Activated CD4-positive, alpha-beta T cell treated with anti-CD3 and anti-CD28 coated beads, Interleukin-10, Interleukin-2, amounts not matched to agents 100 ng/mL and 50 ng/mL, durations not matched to agents 16 hours and 8 hours (primary cell): ENCODE measurements at places on chromosomes 2 and 18.

DNA sequence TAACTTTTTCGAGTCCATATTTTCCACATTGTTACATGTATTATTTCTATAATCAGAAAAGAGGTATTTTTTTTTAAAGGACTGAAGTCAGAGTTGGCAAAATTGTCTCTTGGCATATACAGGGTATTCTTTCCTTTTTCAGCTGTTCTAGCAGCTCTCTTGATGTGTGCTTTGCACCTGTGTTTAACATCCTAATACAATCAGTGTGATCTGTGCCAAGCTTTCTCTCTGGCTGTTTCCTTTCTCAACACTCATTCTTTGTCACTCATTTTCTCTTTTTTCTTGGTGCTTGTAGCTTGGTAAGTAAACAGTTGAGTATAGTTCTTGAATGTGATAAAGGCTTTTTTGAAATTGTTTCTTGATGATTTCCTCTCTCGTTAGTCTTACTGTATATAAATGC is 9.2 kb downstream of the RNMT start:
- DNase-seq = no peak

DNA sequence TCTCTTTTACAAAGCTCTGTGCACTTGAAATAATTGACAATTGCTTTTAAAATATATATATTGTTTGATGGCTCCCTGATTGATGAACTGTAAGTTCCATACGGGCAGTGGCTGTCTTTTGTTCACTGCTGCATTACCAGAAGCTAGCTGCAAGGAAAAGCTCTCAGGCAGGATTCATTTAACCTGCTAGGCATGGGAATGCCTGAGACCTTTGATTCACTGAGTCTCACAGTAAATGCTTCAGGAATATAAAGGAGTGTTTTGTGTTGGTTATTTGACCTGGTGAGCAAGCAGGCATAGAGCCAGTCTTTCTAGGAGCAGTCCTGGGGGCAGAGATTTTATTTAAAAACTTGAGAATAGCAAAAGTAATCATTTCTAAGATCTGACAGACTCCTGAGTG is 193.2 kb upstream of the ITGA4 start:
- DNase-seq = no peak

DNA sequence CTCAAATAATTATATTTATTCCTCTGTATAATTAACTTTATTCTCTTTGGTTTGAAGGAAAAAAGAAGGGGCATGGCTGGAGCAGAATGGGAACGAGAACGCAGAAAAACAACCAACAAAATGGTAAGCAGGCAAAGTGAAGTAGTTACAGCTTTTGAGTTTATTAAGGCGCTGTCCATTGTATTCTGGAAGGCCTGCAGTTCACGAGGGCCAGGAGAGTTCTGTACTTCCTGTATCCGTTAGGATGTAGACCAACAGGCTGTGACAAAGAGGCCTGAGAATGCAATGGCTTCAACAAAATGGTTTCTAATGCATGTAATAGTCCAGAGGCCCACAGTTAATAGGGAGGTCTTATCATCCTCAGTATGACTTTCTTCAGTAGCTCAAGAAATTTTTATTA is 32.5 kb upstream of the SP100 start:
- DNase-seq = no peak

DNA sequence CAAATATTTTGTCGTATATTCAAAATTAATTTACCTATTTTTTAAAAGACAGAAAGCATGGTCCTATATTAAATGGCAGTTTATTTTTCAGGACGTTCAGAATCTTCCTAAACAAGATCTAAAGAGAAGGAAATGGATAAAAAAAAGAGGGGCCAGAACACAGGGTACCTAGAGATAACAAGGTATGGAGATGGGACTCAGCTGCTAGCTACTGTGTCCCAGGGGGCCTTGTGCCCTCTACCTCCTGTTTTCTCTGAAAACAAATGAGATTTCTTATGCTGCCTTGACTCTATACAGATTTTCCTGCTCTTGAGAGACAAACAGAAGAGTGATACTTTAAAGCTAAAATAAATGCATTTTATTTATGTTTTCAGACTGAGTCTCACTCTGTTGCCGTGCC is 9.3 kb downstream of the PRKD3 start:
- DNase-seq = no peak

DNA sequence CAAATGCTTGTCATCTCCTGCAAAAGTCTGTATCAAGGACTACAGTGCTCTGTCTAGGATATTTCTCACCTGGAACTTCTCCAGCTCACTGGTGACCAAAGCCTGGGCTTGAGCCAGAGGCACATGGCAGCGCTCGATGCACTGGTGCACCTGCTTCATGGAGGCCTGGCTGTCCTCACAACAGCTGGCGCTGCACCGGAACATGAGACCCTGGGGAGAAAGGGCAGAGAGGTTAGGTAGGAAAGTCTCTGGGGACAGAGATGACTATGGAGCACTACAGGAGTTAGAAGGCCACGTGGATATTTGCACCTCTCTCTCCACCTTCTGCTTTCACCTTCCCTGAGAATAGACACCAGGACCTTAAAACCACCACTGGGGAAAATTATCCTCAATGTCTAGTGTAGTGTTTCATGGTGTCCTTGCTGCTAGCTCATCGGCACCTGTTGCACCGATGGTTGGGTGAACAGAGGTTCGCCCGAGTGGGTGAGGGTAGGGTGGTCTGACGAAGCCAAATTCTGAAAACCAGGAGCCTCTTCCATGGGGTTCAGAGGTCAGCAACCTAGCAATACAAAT is 1.0 kb downstream of the FAM136A start:
- no peak for DNase-seq

GRCh38 chr2:145230546-145230945 is 710.6 kb upstream of the ZEB2 start:
- DNase-seq = no peak

DNA sequence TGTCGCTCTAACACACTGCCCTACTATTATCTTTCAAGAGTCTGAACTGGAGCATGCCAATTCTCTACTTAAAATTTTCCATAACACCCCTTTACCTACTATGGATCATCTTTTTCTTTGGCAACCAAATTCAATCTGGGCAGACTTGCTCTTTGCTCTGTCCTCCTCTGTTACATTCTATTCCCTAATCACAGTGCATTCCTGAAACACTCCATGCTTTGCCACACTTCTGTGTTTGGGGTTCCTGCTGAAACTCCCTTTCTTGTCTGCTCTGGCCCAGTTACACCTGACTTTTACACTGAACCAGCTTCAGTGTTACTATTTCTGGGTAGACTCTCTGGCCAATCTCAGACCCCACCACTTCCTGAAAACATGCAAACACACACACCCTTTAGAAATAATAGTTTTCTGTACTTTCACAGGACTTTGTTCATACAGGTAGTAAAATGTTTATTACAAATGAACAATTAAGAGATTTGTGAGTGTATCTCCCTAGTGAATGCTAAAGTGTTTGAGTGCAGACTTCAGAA is 119.9 kb upstream of the DCC start:
- DNase-seq = no peak

DNA sequence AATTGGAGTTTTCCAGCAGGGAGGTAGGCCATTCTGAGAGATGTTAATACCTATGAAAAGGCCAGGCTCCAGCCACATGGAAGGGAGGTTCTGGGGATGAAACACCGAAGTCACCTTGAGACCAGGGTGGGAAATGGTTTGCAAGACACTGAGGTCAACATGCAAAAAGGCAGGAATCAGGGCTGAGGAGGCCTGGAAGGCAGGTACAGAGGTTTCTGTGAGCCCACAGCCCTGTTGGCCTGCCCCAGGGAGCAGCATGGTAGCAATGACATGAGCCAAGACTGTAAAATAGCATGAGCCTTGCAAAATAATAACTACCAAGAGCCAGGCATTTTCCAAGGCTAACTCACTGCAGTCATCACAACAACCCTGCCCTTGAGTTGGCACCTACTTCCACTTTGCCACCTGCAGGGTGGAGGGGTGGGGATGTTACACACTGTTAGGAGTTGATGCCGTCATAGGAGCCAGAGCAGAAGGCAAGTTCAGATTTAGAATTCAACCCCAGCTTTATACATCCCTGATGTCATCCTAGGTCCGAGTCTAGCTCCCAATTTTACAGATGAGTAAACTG is 61.3 kb downstream of the ZBTB7C start:
- DNase-seq = no peak

GRCh38 chr2:150594299-150594698 is 106.8 kb upstream of the RND3 start:
- DNase-seq = no peak

DNA sequence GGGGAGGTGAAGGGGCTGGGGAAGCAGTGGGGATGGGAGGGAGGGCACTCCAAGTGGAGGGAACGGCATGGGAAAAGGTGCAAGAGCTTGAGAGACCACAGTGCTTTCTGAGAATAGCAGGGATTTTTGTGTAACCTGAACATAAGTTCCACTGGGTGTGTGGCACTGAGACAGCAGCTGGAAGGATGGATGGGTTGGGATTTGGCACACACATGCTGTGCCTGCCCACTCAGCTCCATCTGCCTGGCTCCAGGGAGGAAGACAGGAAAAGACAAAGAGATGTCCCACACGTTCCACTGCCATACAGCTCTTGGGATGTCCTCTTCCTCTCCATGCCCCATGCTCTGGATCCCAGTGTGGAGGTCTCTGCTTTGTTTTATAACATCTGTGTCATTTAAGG is 114.1 kb upstream of the TEX51 start:
- no peak for DNase-seq

GRCh38 chr2:233325814-233326213 is 18.2 kb downstream of the SAG start:
- DNase-seq = no peak

DNA sequence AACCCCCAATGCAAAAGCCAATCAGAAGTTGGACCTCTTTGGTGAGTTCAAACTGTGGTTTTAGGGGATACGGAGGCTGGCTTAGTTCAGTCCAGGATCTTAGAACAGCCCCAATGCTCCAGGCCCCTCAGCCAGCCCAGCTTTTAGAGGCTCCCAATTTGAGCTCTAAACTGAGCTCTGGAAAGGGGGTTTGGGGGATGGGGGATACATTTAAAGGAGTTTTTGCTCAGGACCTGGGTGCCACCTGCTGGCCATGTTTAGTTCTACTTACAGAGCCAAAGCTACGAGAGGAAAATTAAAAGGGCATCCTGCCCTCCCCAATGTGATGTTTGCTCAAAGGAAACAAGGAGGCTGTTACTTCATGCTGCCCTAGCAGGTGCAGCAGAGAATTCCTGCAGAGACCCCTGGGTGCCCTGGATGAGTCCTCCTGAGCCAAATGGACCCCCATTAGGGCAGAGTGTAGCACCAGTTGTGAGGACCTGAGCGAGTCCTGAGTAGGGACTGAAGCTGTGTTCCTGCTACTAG is 15.9 kb upstream of the TMEM214 start:
- DNase-seq = peak; percentile 53
